ENCODE measurements at places on chromosomes 5 and 9.
A peak's percentile ranks its signal among the peaks of the same experiment; 100 is the strongest.

- DNase-seq: no peak
Observed at GRCh38 chr5:131973089-131973712, 27.7 kb upstream of the MEIKIN start.

DNA sequence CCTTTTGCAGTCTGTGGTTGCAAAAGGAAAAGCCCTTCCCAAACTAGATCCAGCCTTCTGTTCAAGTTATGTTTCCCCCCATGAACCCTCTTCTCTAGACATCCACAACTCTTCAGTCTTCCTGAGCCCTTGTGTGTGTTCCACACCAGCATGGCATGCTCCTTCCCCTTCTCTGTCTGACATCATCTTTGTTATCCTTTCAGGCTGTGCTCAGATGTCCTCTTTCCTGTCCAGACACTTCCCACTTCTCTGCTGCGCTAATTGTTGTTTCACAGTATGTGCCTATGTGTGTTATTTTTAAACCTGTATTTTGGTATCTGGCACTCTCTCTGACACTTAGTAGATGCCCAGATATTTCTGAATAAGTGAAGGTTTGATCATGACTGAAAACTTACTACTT, 38.2 kb downstream of the FOCAD start:
- DNase-seq: peak; percentile 16

DNA sequence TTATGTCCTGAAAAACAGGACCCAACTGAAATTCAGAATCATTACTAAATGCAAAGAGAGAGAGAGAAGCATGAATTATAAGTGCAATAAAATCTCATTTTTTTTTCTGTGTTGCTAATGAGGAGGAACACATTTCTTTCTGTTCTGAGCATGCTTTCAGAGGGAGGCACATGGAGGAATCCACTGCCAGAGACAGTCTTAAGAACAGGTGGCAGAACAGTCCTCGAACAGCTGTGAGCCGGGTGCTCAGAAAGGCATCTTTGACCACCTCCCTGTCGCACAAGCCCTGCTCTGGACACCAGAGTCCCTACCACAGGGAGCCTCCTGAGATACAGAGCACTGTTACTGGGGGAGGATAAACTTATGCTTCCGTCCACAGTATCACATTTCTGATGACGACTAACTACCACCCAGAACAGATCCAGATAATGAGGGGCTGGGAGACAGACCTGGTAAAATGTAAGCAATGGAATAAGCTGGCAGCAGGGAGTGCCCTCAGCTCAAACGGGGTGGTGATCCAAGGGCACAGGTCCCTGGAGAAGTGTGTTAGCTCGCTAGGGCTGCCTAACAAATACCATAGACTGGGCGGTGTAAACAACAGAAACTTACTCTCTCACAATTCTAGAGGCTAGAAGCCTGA, 134.0 kb downstream of the SLC1A3 start:
- peak; percentile 78 for DNase-seq

- DNase-seq: no peak
Observed at GRCh38 chr5:54876-55569, 36.9 kb upstream of the PLEKHG4B start.

DNA sequence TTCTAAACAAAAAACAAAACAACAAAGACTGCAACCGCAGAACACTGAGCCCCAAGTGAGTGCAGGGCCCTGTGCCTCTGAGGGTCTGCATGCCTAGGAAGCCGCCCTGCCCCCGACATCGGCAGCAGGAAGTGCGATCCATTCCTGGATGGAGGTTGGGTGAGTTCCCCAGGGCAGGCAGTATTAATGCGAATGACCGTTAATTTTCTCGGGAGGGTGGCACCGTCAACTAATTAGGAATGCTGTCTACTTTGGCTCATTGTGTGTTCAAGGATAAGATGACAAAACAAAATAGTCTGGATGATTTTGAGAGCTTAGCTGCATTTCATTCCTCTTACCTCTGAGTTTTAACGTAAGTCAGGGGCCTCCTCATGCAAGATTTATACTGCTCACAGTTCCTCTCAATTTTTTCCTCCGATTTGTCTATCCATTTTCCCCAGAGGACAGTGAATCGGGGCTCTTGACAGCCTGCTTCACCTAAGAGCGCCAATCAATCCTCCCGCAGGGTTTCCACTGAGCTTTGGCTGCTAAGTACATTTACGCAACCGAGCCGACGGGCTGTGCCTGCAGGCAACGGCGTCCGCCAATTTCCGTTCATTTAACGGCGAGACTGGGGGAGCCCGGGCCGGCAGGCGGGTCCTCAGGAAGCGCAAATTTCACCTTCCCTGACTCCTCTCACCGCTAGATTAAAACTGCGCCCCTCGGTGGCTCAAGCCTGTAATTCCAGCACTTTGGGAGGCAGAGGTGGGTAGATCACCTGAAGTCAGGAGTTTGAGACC, 2.9 kb upstream of the NXNL2 start:
- peak; percentile 67 for DNase-seq

GRCh38 chr9:71758277-71758676, 10.0 kb downstream of the CEMIP2 start:
- no peak for DNase-seq

- DNase-seq: no peak
Observed at GRCh38 chr5:38456657-38457399, 99.6 kb downstream of the LIFR start.
